ENCODE measurements at places on chromosomes 5 and 9.

DNA sequence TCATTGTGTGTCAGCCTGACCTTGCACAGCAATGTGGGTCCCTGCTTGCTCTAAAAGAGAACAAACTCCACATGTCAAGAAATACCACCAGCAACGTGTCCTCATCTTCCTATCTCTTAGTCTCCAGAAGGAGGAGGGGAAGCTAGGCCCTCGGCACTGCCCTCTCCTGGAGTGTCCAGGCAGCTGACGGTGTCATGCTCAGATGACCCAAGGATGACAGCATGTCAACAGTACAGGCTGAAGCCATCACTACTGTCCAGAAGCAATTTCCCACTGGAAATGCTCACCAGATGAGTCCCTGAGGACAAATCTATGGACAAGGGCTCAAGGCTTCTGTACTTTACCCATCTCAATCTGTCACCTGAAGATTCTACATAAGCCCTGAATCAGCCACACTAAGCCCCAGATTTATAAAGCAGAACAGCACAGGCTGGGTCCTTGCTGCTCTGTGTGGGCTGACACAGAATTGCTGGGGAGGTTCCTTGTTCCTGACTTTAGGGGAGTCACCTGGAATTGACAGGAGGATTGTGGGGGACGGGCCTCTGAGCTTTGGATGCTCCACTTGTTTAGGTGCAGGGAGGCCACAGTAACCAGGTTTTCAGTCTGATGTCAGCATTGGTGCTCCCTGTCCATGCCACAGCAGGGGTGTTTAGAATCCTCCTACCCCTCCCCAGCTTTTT lies 210.2 kb downstream of the DAB2IP start:
- peak; percentile 61 for DNase-seq

DNA sequence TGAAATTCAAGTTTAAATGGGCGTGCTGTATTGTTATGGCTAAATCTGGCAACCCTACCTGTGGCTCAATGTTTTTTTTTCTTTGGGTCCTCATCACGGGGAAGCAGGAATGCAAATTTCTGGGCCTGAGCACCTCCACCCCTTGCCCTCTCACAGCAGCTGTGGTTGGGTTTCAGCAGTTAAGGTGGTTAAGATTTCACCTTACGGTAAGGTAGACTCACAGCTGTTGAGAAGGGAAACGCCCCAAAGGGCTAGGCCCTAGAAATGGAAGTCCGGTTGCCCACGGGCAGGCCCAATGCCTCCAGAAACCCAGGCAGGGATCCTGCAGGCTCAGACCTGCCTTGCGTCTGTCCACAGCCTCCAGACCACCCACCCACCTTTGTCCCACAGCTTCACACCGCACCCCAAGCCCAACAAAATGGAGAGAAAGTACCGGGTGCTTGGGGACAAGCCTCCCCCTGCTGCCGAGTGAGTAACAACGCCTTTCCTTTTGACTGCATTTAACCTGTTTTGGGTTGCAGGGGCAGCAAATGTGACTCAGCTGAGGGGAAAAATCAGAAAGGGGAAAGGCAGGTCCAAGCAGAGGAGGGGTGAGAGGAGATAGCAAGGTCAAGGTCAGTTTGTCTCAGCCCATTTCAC lies 48.1 kb upstream of the TDRD7 start:
- DNase-seq: no peak

DNA sequence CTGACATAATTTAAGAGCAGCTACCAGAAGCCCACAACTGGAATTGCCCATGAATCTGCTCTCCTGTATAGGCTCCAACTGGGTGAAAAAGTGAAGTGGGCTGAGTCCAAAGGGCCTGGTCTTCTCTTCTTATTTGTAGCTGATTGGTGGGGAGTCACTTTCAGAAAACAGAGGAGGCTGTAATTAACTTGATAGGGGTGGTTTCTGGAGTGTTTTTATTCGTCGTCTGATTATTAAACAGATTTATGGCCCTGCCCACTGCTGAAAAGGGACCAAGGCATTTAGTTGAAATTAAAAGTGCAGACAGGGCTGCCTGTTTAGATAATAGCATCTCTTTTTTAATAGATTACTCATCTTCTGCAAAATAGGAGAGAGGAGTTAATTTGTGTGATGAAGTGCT lies 81.0 kb upstream of the SAP30L start:
- DNase-seq: no peak

DNA sequence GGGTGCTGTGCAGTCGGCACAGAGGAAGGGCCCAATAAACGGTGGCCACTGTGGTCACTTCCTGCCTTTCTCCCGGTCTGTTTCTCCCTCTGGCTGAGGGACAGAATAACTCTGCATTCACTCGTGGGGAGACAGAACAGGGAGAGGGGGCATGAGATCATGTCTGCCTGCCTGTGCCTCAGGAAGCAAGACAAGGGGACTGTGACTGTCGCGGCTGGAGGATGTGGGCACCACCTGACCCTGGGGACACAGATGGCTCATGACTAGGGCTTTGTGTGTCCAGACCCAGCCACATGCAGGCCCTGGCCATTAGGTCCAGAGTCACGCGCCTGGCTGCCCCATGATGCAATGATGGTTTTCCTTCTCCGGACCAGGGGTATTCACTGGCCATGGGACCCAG lies 5.8 kb downstream of the TRUB2 start:
- DNase-seq: no peak

DNA sequence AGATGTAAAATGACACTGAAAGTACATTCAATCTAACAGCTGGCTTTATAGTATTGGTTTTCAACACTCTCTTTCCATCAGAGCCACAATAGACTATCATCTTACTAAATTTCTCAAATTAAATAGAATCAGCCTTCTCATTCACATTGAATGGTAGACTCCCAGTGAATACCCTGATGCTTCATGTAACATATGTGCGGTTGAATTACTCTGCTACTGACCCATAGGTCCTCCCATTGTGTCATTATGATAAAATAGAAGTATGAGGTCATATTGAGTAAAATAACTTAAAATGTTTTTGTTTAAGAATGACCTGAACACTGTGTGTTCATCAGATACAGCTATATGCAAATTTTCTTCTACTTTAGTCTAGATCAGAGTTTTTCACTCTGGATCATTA lies 75.9 kb upstream of the ADAMTSL1 start:
- DNase-seq: no peak

GRCh38 chr5:124865603-124866354 lies 119.3 kb upstream of the ZNF608 start:
- DNase-seq: peak; percentile 2

DNA sequence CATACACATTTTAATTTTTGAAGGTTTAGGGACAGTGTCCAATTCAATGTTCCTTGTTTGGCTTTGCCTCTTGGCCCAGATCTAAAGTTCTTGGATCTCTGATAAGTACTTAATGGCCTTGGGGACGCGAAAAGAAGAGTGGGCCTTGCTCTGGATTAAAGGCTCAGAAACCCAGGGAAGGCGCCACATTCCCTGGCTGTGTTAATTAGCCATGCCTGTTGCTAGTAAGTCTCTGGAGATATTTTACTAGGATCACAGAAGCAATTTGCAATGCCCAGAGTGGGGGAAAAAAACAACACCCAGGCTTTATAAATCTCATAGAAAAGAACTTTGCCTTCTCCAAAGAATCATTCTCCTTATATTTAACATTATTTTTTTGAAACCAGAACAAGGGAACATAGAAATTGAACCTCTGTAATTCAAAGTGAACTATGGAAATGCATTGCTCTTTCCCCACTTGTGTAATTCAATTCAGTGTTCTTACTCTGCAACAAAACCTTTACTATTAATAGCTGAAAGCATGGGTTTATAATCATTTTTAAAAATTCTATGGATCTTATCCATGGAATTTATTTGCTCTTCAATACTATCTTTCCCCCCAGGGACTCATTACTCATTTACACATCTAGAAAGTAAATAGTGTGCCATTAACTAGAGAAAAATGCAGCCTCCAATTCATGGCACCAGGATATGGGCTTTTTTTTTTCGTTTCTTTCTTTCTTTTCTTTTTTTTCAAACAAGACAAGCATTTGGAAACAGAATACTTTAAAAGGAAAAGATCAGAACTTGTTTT lies 172.2 kb upstream of the ANKRD55 start:
- DNase-seq: no peak

DNA sequence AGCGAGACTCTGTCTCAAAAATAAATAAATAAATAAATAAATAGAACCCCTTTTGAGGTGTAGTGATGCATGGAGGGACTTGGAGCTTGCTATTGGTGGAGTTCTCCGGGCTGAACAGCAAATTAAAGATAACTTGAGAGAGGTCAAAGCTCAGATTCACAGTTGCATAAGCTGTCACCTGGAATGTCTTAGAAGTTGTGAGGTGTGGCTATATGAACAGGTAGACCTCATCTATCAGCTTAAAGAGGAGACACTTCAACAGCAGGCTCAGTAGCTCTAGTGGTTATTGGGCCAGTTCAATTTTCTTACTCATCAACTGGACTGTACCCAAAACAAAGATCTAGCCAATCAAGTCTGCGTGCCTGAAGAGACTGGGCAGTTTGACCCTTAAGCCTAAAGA lies 11.7 kb upstream of the STING1 start:
- no peak for DNase-seq

DNA sequence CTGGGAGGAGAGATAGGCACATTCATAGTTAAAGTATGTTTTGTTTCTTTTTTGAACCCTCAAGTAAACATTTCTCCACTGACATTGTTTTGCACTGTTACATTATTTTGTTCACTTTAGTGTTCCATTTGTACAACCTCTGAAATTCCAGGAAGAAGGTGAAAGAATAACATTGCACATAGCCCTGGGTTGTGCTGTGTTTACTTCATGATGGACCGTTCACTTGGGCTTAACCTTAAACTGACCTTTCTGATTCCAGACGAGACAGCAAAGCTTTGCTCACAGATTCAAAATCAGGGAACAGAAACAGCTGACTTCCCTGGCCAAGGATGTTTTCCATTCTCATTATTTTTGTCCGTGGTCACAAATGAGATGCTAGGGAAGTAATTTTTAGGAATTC lies 42.8 kb upstream of the GDNF start:
- DNase-seq: peak; percentile 30

- peak; percentile 10 for DNase-seq
These were observed 103.9 kb downstream of the SPOCK1 start for GRCh38 chr5:137395011-137395755.

DNA sequence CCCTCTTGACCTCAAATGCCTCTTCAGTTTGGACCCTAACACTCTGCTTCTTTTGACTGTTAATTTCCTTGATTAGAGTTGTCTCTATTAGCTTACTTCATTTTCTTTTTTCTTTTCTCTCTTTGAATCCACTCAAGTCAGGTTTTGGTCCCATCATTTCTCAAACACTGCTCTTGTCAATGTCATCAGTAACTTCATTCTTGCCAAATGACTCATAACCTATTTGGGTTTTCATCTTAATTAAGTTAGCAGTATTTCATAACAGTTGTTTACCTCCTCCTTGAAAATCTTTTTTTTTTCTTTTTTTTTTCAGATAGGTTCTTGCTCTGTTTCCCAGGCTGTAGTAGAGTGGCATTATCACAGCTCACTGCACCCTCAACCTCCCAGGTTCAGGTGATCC lies 119.6 kb downstream of the PARP8 start:
- peak; percentile 8 for DNase-seq

GRCh38 chr9:129497813-129498450 lies 123.0 kb downstream of the C9orf50 start:
- peak; percentile 13 for DNase-seq

DNA sequence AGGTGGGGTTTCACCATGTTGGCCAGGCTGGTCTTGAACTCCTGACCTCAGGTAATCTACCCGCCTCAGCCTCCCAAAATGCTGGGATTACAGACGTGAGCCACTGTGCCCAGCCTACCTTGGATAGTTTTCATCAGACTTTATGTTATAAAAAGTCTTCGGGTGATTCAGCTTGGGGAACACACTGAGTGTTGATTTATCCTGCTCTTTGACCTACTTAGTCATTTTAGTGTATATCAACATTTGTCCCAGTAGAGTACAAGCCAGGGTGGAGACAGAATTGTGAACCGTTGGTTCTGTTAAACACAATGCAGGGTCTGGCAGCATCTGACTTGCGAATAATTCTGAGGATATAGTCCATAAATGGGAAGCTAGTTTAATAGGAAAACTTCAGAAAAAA lies 39.7 kb downstream of the NFX1 start:
- peak; percentile 70 for DNase-seq

DNA sequence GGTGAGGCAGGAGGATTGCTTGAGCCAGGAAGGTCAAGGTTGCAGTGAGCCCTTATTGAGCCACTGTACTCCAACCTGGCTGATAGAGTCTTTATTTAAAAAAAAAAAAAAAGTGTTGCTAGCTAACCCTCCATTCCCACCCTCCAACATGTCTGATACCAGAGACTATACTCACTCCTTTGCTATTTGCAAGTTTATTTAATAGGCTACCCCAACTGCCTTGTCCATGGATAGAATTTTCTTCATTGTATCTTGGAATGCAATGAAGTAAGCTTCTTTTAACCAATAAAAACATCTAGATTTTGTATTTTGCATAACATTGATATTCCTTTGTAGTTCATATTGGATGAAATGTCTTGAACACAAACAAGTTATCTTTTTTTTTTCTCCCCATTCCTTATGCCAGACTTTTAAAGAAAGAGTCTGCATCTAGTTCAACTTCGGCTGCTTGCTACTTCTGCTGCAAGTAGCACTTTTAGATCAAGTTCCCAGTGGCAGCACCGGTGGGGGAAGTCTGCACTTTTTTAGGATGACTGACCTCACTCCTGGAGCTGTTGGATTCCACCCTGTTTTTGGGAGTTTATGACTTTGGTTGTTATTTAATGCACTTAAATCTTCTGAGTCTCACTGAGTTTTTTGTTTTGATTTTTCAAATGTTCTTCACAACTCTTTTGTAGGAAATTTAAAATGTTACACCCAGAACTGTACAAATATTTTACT lies 112.5 kb downstream of the UHRF2 start:
- no peak for DNase-seq

GRCh38 chr5:106085136-106085535 lies 1585.6 kb downstream of the EFNA5 start:
- no peak for DNase-seq

- DNase-seq: no peak
These were observed 232.9 kb downstream of the ARRDC3 start for GRCh38 chr5:91150234-91150633.

DNA sequence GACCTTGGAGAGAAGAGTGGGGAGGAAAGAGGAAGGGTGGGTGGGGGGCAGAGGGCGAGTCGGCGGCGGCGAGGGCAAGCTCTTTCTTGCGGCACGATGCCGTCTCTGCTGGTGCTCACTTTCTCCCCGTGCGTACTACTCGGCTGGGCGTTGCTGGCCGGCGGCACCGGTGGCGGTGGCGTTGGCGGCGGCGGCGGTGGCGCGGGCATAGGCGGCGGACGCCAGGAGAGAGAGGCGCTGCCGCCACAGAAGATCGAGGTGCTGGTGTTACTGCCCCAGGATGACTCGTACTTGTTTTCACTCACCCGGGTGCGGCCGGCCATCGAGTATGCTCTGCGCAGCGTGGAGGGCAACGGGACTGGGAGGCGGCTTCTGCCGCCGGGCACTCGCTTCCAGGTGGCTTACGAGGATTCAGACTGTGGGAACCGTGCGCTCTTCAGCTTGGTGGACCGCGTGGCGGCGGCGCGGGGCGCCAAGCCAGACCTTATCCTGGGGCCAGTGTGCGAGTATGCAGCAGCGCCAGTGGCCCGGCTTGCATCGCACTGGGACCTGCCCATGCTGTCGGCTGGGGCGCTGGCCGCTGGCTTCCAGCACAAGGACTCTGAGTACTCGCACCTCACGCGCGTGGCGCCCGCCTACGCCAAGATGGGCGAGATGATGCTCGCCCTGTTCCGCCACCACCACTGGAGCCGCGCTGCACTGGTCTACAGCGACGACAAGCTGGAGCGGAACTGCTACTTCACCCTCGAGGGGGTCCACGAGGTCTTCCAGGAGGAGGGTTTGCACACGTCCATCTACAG lies 760 bp downstream of the NPR3 start:
- peak; percentile 71 for DNase-seq

Data from foreskin fibroblast (primary cell).